Foreskin keratinocyte (primary cell): ENCODE measurements at places on chromosomes 1 and 21. TPM values are rescaled to one million over a fixed set of nuclear protein-coding genes. Genes with fewer than 3 reads are reported as not detected.

- DNase-seq: no peak
Observed at GRCh38 chr21:42160111-42160721, 58.7 kb upstream of the ABCG1 start.

DNA sequence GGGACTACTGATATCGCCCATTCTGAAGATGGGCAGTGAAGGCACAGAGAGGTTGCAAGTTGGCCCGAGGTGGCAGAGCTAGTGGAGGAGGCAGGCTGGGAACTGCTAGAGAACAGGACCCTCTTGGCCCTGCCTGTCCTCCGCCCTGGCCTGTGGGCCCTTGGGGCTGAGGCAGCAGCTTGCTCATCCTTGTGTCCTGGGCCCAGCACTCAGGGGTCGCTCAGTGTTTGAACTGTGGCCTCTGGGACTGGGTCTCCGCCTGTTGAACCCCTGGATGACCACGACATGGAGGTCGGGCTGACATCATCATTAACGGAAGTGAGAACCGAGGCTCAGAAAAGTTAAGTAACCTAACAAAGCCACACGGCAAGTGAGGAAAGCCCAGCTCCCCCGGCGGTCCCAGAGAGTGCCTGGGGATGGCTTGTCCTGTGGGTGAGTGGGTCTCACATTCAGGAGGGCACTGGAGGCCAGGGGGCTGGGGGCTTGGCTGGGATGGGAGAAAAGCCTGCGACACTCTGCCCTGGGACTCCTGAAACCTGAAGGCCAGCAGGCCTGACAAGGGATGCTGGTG lies 23.0 kb upstream of the DDOST start:
- DNase-seq: no peak

DNA sequence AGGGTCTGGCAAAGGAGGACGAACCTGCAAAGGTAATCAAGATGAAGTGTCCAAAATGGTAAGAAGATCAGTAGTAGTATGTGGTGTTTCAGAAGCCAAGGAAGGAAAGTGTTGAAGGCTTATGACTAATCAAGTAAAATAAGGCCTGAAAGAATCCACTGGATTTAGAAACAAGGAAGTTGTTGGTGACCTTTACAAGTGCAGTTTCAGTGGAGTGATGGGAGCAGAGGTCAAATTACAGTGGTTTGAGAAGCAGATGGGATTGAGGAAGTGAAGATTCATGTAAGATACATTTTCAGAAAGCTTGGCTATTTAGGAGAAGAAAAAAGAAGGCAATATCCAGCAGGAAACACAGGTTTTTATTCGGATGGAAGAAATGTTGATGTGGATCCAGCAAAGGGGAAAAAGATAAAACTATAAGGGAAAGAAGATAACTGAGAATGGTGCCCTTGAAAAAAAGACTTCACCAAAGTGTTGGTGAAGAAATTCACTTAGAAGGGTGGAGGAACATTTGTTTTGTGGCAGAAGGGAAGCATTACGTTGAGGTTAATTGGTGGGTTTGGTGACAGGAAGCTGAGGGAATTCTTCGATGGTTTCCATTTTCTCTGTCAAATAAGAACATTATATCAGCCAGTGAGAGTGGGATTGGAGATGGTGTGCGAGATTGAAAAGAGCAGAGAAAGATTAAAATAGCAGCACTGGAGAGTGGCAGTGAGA lies 2.1 kb downstream of the ARMH1 start:
- no peak for DNase-seq

DNA sequence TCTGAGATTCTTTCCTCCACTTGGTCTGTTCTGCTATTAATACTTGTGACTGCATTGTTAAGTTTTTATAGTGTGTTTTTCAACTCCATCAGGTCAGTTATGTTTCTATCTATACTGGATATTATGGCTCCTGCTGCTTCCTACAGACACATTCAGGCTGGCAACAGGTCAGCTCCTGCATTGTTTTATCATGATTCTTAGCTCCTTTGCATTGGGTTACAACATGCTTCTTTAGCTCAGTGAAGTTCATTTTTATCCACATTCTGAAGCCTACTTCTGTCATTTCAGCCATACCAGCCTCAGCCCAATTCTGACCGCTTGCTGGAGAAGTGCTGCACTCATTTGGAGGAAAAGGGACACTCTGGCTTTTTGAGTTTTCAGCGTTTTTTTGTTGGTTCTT lies 37.3 kb upstream of the F3 start:
- no peak for DNase-seq

GRCh38 chr1:94329276-94329675 lies 88.9 kb upstream of the ABCD3 start:
- no peak for DNase-seq

DNA sequence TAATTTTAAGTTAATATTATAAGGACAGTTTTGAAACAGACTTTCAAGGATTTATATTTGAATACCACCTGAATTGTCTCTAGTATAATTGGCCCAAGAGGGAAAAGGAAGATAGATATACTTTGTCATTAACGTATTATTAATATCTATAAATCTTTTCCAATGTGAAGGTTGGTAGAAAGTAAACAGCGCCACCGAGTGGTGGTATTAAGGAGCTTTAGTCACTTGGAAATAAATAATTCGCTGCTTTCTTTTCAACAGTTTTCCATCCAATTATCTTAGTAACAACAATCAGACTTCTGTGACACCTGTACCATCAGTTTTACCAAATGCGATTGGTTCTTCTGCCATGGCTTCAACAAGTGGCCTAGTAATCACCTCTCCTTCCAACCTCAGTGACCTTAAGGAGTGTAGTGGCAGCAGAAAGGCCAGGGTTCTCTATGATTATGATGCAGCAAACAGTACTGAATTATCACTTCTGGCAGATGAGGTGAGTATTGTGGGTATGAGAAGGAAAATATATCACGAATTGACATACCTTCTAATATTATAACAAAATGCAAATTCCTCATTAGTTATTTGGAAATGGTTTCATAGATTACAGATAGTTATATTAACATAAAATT lies 37.7 kb downstream of the SH3GLB1 start:
- DNase-seq: peak; percentile 24

GRCh38 chr1:182563095-182563494 lies 26.0 kb downstream of the RNASEL start:
- DNase-seq: no peak

DNA sequence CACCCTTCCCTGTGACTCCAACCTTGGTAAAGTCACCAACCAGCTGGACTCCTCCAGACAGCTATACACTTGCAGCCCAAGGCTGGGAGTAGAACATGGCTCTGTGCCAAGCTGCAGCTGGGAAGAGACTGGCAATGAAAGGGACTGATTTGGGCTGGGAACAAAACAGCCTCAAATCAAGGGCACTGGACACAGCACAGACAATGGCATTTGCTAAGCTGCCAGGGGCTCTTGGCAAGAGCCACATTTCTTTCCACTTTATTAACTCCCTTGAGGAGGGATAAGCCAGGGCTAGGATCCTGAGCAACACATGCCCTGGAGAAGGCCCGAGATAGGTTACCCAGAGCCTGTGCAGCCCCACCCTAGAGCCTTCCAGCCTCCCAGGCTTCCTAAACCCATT lies 12.0 kb downstream of the SYT11 start:
- no peak for DNase-seq

- no peak for DNase-seq
Observed at GRCh38 chr1:168007691-168008090, 70.8 kb upstream of the MPC2 start.

DNA sequence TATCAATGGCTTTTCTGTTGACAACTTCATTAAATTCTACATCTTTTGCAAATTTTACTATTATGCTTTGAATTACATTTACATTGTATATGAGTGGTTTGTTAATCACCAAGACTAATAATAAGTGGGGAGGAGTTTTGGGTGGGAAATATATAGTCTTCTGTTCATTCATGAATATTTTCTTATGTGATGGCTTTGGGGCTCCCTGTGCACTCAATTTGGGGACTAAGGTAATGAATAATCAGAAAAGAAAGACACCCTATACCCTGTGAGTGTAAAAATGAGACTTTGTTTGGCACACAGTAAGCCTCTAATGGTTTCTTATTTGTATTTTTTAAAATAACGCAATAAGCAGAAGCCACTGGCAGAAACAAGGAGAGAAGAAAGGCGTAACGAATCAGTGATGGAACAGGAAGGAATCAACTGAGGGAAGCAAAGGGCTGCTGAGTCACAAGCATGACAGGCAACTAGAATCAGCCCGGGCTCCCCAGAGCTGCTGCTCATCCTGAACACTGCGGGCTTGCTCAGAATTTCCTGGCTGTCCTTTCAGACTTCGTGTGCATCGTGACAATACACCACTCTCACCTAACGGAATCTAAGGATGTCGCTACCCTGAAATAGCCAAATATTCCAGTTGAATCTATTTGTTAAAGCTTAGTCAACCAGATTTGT lies 20.8 kb upstream of the RGS2 start:
- DNase-seq: no peak

DNA sequence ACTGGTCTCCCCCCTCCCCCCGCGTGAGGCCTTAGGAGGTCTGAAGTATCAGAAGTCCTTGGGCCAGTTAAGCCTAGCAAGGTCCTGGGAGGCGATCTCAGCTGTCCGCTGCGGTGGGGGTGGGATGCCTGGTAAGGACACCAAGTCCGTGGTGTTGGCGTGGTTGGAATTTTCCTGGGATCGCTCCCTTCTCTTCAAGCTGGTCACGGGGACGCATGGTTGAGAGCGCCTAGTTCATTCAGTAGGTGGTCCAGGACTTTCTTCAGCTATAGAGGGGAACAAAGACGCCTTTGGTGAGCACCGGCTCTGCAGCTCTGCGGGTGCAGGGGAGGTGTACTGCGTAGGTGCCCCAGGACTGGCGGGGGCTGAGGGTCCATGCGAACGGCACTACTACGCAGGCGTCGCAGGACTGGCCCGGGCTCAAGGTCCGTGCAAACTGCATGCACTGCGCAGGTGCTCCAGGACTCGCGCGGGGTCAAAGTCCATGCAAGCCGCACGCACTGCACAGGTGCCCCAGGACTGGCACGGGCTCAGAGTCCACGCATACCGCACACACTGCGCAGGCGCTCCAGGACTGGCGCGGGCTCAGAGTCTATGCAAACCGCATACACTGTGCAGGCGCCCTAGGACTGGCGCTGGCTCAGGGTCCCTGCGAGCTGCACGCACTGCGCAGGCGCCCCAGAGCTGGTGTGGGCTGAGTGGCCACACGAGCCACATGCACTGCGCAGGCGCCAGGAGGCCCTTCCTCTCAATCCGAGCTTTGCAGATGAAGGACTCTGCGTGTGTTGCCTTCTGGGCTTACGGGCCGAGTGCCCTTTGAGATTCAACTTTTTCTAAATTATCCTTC lies 36.6 kb upstream of the HMGN1 start:
- peak; percentile 50 for DNase-seq

DNA sequence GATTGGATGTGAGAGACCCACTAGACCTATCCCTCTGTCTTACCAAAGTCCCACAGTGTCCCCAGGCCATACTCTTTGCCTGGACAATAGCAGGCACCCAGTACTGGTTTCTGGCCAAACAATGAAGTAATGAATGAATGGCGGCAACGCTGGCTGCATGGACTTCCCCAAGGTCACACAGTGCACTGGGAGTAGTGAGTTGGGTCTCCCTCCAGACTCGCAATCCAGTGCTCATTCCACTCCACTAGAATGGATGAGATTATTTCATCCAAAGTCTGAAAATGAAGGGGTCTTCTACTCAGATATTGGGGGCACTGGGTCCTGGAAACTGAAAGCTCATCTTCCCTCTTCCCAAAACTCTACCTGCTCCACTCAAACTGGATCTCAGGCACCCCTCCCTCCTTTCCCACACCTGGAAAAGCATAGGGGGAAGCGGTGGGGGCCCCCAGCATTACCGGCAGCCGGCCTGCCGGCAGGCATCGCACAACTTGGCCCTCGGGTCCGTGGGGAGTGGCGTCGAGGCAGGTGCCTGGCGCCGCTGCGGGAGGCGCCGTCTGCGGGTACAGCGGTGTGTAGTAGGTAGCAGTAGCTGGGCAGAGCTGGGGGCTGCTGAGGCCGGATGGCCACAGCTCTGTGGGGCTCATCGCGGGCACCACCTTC lies 816 bp downstream of the E2F2 start:
- DNase-seq: no peak

- peak; percentile 89 for DNase-seq
Observed at GRCh38 chr1:14733048-14733778, 134.7 kb downstream of the KAZN start.

The LCE2B gene
- 0.21 and 0.58 TPM in 2 replicates for total RNA-seq

The LHX4 gene
- total RNA-seq: not detected in 2 replicates

The DISP1 gene
- total RNA-seq: 0.74 and 0.99 TPM in 2 replicates

The TRIM17 gene
- 0.68 and 0.81 TPM in 2 replicates for total RNA-seq

The CRYZL1 gene
- 15.5 and 17.2 TPM in 2 replicates for total RNA-seq

The PPFIA4 gene
- total RNA-seq: 0.25 and 0.99 TPM in 2 replicates

The USH2A gene
- not detected in 2 replicates for total RNA-seq
